PC-9 (cell line): ENCODE measurements at places on chromosomes 11 and 22. TPM values are rescaled to one million over a fixed set of nuclear protein-coding genes. Genes with fewer than 3 reads are reported as not detected.

GRCh38 chr11:96715208-96715607, 325.4 kb downstream of the JRKL start:
- no peak for DNase-seq
- H3K36me3 ChIP-seq, result no peaks in the 10 kb centered on the region
- no peaks in the 10 kb centered on the region for H3K27me3 ChIP-seq
- H3K4me3 ChIP-seq, result no peak overlapping the region

DNA sequence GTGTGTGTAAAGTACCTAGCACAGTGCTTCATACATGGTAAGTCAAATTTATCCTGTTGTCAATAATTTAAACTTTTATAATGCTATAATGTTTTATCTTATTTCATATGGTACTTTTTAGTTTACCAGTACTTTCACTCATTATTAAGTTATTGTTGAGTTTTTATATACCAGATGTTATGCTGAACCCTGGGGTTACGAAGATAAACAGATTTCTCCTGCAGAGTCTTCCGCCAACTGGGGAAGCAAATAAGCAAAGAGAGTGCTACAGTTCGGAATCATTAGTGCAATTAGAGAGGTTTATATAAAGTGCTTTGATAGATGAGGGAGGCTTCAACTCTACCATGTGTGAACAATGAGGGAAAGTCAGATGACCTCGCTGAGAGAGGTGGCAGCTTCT, 362.3 kb downstream of the DYNC2H1 start:
- no peaks in the 10 kb centered on the region for H3K36me3 ChIP-seq
- H3K4me3 ChIP-seq, result no peak overlapping the region
- H3K4me1 ChIP-seq, result no peaks in the 10 kb centered on the region

Gene PDGFD
- total RNA-seq, result 6.1 and 6.9 TPM in 2 replicates

Gene POGLUT3
- 19.9 and 31.7 TPM in 2 replicates for total RNA-seq

Gene KIF18A
- 22.9 and 31.1 TPM in 2 replicates for total RNA-seq

DNA sequence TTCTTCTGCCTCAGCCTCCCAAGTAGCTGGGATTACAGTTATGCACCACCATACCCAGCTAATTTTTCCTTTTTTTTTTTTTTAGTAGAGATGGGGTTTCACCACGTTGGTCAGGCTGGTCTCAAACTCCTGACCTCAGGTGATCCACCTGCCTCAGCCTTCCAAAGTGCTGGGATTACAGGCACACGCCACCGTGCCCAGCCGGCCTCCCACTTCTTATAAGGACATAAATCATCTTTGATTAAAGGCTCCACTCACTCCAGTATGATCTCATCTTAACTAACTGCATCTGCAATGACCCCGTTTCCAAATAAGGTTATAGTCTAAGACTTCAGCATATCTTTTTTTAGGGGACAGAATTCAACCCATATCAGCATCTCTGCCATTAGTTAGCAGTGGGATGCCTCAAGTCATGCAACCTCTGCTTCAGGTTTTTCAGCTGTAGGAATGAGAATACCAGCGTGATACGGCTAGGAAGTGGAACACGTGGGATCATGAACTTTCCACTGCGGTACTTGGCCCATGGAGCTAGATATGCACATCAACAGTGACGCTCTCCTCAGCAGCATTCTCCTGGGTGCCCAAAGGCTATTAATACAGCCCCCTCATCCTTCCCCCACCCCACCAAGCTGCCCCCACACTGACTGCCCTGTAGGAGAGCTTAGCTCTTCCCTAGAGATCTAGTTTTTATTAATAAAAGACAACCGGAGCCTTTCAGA, 41.4 kb downstream of the MCHR1 start:
- no peak for DNase-seq
- peaks cover 25% of the 10 kb centered on the region for H3K4me1 ChIP-seq
- no peaks in the 10 kb centered on the region for H3K36me3 ChIP-seq
- H3K27me3 ChIP-seq, result no peaks in the 10 kb centered on the region
- H3K4me3 ChIP-seq, result no peak overlapping the region

DNA sequence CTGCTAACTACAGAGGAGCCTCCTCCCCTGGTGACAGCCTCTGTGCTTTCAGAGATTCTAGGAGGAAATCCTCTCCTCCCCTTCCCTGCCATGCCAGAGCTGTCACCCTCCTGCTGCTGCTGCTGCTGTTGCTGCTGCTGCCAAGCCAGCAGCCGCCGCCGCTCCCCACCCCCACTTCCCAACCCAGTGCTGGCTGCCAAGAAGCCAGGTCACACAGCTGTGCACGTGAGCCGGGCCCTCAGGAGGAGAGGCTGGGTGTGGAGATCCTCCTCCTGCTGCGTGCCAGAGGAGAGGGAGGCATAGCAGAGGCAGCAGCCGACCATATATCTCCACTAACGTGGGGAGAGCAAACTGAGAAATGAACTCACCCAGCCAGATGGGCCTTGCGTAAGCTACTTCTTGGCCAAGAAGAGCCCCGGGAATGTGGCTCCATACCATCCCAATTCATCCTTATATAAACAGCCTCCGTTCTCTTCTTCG, 12.4 kb downstream of the CRY2 start:
- peak; percentile 10 for DNase-seq
- no peaks in the 10 kb centered on the region for H3K4me1 ChIP-seq
- H3K27ac ChIP-seq, result no peak overlapping the region
- H3K36me3 ChIP-seq, result 0 out of 2 replicates have a peak, but pooled peaks cover 3% of the 10 kb centered on the region
- no peak overlapping the region for H3K4me3 ChIP-seq
- H3K27me3 ChIP-seq, result no peaks in the 10 kb centered on the region

- no peak overlapping the region for H3K4me3 ChIP-seq
- no peaks in the 10 kb centered on the region for H3K36me3 ChIP-seq
These were observed 6.4 kb downstream of the MUC5AC start for GRCh38 chr11:1163911-1164735.
